Stimulated activated CD4-positive, alpha-beta T cell treated with anti-CD3 and anti-CD28 coated beads, Interleukin-12 subunit alpha, Interleukin-12 subunit beta, amount 100 ng/mL, for 24 hours (primary cell): ENCODE measurements at places on chromosomes 7 and 10.
A peak's percentile ranks its signal among the peaks of the same experiment; 100 is the strongest.

- no peak for DNase-seq
These were observed 4.2 kb upstream of the C10orf71 start for GRCh38 chr10:49294731-49295130.

GRCh38 chr10:121411004-121411403 is 187.2 kb downstream of the FGFR2 start:
- no peak for DNase-seq

DNA sequence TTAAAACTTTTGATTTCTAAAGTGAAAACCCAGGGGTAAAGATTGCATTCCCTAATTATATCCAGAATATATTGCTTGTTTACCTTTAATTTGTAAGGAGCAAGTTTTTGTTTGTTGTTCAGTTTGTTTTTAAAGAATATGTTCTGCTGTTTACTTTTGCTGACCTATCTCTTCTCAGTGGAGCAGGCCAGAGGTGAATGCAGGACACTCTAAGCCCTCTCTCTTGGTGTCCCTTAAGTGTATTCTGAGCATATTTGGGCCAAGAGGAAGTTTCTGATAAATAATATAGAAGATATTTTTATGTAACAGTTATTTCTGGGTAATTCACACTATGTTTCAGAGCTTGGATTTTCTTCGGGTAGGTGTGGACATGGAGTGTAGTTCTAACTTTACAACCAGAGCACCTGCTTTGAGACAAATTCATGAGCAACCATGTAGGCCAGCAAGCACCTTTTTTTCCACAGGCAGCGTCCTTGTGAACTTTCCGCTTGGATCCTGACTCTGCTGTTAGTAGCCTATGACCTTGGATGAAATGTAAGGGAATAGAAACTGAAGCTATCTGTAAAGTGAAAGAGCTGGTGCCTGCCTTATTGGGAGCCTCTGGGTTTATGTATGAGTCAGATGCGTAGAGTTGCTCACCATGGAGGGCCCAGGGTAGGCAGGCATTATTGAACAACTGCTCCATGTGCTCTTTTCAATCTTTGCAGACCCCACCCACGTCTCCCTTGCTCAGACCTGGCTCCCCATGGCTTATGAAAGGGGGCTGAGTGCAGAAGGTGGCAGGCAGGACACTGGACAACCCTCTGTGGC is 16.1 kb downstream of the OGDH start:
- DNase-seq, result no peak

- DNase-seq, result no peak
These were observed 68.9 kb downstream of the MAD1L1 start for GRCh38 chr7:2163600-2164555.

DNA sequence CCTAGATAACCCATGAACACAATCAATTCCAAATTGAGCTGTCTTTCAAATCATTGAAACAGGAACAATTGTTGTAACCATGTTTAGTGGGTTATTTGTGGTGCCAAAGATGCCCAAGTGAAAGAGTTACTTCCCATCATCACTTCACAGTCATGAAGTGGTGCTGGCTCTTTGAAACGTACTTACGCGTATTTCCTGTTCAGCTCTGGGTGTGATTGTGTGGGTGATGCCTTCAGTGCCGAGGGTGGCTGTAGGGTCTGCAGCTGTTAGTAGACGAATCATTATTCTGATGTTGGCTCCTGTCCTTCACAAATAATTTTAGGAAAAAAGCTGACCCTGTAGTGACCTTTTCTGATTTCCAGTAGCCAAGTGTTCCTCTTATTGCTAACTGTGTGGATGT is 323.1 kb upstream of the KIAA1217 start:
- no peak for DNase-seq

DNA sequence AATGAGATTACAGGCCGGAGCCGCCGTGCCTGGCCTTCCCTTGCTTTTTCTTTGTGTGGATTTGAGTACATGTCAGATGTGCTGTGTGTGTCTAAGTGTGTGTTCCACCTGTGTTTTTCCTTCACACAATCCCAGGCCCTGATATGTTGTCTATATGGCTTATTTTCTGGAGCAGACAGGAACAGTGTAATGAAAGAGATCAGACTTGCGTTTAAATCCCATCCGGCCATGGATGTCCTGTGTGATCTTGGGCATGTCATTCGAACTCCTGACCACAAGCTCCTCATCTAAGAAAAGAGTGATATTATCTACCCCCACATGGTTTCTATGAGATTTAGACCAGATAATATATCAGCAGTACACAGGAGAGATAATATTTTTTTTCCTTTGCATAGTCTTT is 37.2 kb downstream of the APBB1IP start:
- DNase-seq, result no peak

DNA sequence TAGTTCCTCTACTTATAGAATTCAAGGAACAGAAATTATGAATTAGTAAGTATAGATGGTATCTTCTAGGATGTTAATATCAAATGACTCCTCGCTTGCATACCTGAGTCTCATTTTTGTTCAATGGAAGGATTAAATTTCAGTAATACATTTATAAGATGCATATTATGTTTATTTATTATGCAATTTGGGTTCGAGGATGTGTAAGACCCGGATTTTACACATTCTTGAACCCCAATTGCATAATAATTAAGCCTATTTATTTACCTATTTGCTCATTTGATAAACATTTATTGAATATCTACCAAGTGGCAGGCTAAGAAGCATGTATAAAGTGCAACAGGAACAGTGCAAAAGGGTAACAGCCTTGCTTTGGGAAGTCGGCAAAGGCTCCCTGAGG is 52.6 kb downstream of the ICA1 start:
- DNase-seq, result no peak

DNA sequence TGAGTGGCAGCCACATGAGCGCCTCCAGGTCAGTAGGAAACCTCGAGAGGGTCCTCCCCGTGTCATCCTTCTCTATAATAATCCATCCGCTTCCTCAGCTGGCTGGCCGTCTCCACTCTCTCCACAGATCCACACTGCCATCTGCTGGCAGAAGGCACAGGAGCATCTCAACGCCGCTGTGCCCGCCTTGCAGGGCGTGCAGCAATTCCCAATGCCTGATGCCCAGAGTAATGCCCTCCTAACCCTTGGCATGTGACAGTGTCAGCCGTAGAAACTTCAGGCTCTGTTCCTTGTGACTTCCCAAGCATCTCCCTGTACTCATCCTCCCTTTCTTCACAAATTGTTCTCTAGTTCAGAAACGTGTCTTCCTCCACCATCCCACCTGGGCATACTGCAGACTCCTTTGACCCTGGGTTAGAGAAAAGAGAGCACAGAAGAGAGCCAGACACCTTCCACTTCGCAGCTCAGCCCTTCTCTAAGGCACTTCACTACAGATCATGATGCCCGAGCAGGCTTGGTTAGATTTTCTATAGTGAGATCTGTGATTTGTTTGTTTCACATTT is 70.8 kb downstream of the XPNPEP1 start:
- peak; percentile 54 for DNase-seq

GRCh38 chr7:150860978-150861295 is 8.6 kb downstream of the AOC1 start:
- DNase-seq, result no peak

- DNase-seq, result no peak
These were observed 212.7 kb upstream of the PHYHIPL start for GRCh38 chr10:58963723-58964124.

DNA sequence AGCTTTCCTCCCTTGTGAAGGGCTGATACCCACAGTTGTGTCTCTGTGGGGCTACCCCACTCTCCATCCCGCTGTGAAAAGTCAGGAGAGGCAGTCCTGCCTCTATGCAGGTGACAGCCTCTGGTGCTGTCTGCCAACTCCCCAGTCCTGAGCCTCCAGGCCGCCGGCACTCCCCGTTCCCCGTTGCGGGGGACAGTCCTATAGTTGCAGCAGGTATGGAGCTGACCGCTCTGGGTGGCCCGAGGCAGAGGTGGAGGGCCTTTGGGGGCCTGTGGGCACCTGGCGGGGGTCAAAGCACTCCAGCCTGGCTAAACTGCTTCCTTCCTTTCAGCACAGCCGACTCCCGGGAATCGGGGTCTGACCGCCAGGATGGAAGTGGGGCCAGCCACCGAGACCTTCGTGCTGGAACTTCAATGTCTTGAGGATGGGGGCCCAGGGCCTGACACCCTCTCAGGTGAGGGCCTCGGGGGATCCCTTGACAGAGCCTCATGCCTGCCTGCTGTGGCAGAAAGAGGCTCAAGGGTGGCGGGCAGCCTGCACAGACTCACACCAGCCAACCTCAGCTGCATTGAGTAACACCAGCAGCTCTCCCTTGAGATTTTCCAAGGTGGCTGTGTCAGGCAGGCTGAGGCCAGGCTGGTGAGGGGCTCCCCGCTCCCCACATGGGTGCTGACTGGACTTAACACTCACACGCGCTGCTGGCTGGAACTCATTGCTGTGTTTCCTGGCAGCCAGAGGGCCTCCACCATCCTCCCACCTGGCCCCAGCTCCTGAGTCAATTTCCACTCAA is 1.6 kb downstream of the ZNF853 start:
- no peak for DNase-seq

GRCh38 chr7:117362294-117362888 is 39.5 kb upstream of the WNT2 start:
- DNase-seq, result no peak

DNA sequence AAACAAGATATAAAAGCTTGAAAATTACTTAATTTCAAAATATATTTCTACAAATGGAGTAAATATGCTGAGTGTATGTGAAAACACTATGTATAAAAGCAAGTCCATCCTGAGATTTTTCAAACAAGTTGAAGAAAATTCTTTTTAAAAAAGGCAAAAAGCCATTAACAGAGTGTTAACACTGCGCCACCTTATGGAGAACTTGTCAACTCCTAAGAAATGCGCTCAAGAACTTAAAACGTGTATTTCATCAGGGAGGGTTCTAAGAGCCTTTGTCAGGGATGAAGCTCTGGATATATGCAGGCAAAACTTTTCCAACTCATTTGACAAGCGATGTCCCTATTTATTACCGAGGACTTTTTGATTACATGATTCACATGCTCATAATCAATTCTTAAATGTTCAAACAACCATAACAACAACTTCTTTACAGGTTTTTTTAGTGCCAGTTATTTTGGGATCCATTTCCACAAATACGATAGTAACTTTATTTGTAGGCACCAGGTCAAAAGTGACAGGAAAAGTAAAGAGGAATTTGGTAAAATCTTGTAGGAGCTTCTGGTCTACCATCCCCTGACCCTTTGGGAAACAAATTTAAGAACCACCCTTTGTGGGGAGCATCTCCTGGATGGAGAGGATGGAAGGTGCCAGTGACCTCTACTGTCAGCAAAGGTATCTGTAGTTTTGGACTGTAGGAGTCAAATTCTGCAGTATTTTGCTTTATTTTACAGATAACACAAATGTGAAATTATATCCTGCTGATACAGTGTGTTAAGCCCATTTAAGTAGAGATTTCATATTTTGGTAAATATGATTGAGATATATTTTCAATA is 23.2 kb downstream of the CALCR start:
- no peak for DNase-seq

GRCh38 chr10:3072641-3073360 is 5.5 kb downstream of the PFKP start:
- no peak for DNase-seq

- DNase-seq, result no peak
These were observed 13.2 kb upstream of the TRA2A start for GRCh38 chr7:23544913-23545354.

DNA sequence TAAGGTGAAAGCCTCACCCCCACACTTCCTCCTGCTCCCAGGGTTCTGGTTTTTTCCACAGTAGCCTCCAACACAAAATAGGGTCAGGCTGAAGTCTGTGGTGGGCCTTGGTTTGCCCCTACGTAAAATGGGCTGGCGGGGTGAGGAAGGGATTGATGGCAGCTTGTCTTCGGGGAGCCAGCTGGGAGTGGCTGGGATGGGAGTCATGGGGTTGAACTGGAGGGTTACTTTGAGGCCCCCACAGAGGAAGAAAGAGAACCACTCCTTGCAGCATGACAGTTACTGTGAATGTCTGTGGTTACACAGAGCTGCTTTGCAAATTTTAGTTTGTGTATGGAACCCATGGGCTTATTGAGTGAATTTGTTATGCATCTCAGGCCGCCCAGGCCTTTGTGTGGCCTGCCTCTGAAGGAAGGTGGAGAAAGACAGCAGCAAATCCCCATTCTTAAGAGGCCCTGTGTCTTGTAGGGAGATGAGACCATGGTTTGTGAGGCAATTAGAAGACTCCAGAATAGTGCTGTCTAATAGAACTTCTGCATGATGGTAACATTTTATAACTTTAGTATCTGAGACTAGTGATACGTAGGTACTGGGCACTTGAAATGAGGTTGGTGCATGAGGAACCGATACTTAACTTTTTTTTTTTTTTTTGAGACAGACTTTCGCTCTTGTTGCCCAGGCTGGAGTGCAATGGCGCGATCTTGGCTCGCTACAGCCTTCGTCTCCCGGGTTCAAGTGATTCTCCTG is 8.1 kb downstream of the TRIM8 start:
- DNase-seq, result no peak

DNA sequence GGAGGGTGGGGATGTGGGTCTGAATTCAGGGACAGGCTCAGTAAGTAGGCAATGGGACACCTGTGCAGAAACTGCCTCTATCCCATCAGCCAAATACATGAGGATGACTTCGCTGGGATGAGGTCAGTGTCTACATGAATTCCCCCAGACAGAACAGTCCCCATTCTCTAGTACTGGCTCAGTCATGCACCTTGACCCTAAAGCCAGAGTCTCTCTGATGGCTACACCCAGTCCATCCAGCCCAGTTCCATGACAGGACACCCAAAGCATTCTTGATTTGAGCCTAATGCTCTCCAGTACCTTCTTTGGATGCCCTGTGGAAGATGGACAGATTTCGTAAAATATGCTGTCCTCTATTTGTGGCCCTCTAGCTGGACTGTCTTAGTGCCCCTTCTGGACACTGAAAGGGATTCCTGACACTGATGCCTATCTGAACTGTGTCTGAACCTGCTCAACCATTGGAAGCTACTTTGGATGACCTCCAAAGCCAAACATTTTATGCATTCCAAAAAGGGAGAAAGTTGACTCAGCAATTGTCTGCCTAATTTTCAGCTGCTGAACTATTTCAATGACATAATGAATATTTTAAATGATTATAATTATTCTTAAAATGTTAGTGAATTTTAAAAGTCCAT is 14.6 kb downstream of the SFRP4 start:
- DNase-seq, result no peak

GRCh38 chr7:126792521-126792920 is 460.2 kb downstream of the GRM8 start:
- DNase-seq, result no peak

- DNase-seq, result no peak
These were observed 26.2 kb upstream of the MSRB2 start for GRCh38 chr10:23069019-23069815.

DNA sequence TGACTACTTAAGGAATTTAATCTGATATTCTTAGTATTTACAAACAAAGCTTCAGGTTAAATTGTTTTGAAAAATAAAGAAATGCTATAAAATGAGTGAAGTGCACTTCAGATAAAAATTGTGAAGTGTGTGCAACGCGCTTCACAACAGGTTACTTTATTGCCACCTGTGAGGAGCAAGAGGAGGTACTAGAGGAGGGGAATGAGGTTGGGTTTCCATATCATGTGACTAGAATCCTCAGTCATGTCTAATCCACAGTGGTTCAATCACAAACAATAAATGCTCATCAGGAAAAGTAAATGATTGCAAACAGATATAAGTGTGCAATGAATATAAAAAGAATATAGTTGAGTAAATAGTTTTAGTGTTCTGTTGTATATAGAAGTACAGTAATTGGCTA is 34.5 kb upstream of the CD36 start:
- DNase-seq, result no peak
